NCI-H1694 (cell line): ENCODE measurements at places on chromosomes 4 and X.

DNA sequence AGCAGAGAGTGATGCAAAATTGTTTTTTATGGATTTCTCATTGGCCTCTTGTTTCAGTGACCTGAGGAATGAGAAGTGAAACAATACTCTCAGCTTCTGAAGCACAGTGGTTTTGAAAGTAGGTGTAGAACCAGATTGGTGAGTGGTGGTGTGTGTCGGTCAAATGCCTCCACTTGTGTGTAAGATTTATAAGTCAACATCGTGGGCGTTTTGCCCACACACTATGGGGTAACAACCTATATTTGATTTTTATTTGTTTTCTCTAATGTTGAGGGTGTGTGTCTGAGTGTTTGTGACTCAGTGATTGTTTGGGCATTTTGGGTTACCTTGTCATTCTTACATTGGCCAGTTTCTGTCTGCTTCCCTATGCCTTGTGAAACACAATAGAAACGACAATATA is 23.3 kb downstream of the ADGRL3 start:
- DNase-seq = no peak

- no peak for DNase-seq
Observed at GRCh38 chr4:181213551-181213950, 1029.7 kb upstream of the TENM3 start.

DNA sequence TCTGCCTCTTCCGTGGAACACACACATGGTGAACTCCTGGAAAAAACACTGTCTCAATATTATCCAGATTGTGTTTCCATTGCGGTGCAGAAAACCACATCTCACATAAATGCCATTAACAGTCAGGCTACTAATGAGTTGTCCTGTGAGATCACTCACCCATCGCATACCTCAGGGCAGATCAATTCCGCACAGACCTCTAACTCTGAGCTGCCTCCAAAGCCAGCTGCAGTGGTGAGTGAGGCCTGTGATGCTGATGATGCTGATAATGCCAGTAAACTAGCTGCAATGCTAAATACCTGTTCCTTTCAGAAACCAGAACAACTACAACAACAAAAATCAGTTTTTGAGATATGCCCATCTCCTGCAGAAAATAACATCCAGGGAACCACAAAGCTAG is 87.9 kb downstream of the TET2 start:
- DNase-seq = no peak

DNA sequence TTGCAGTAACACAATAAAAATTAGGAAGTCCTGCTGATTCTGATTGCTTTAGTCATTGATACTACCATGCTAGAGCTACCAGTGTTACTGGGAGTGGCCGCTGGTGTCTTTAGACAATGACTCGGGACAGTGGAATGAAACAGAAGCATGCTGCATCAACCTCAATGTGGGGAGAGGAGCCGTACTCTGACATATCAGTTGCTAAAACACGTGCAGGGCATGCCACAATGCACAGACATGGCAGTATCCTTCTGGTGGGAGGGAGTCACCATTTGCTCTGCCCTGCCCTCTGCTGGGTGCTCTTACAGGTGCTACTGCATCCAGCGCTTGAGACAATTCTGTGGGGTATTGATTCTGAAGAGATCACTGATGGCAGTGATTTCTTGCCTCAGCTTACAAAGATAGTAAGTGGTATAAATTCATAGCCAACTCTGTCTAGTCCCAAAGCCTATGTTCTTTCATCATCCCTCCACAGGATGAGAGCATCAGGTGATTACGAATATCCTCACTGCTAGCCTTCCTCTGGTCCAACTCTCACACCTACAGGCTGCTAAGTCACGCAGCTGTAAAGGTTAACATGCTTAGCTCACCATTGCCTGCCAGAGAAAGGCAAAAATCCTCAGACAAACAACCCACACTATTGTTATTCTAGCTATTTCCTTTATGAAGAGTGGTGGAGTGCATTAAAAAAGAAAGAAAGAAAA is 43.7 kb downstream of the NSG1 start:
- DNase-seq = peak; percentile 23

GRCh38 chrX:72360326-72360725 is 54.6 kb upstream of the CITED1 start:
- no peak for DNase-seq

DNA sequence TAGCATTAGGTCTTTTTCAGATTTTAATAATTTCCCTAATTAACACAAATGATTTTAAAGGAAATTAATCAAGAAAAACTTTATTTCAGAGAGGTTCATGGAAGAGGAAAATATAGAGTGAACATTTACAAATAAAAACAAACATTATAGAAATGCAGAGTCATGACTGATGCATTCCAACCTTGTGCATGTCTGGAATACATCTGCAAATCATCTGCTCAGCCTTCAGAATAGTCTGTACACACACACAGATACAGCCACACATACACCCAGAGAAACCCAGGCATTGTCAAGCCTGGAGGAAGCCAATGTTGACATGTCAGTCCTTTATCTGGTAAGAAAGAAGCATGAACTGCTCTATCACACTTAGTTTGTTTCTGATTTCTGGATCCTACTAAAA is 61.3 kb upstream of the NFKB1 start:
- DNase-seq = no peak

DNA sequence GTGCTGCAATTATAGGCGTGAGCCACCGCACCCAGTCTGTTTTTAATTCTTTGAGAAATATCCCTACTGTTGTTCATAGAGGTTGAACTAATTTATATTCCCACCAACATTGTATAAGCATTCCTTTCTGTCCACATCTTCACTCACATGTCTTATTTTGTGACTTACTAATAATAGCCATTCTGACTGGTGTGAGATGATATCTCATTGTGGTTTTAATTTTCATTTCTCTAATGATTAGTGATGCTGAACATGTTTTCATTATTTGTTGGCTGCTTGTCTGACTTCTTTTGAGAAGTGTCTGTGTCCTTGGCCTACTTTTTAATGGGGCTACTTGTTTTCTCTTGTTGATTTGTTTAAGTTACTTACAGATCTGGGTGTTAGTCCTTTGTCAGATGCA is 310.9 kb upstream of the MAOA start:
- DNase-seq = no peak

GRCh38 chr4:15118292-15118691 is 116.0 kb downstream of the CPEB2 start:
- no peak for DNase-seq

- no peak for DNase-seq
Observed at GRCh38 chr4:185587030-185587426, 51.7 kb upstream of the PDLIM3 start.

GRCh38 chr4:139908636-139909437 is 243.2 kb downstream of the MGST2 start:
- no peak for DNase-seq

- no peak for DNase-seq
Observed at GRCh38 chrX:131317326-131317725, 28.2 kb upstream of the IGSF1 start.

DNA sequence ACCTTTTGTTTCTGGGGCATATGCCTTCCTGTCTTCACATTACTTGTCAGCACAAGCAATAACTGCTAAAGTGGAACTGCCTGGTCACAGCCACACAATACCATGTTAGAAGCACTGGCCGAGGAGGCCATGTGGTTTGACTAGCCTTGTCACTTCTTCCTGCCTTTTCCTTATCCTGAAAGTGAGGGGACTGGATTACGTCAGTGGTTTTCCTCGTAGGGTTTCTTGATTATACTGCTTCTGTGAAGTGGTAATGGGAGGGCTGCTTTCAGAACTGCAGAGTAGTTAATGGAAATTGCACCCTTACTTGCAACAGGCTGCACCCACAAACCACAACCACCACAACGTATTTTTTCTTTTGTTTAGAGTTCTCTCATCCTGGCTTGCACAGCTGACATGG is 26.6 kb downstream of the ZRSR2 start:
- DNase-seq = no peak

- DNase-seq = no peak
Observed at GRCh38 chr4:106627051-106627450, 258.5 kb upstream of the GIMD1 start.

DNA sequence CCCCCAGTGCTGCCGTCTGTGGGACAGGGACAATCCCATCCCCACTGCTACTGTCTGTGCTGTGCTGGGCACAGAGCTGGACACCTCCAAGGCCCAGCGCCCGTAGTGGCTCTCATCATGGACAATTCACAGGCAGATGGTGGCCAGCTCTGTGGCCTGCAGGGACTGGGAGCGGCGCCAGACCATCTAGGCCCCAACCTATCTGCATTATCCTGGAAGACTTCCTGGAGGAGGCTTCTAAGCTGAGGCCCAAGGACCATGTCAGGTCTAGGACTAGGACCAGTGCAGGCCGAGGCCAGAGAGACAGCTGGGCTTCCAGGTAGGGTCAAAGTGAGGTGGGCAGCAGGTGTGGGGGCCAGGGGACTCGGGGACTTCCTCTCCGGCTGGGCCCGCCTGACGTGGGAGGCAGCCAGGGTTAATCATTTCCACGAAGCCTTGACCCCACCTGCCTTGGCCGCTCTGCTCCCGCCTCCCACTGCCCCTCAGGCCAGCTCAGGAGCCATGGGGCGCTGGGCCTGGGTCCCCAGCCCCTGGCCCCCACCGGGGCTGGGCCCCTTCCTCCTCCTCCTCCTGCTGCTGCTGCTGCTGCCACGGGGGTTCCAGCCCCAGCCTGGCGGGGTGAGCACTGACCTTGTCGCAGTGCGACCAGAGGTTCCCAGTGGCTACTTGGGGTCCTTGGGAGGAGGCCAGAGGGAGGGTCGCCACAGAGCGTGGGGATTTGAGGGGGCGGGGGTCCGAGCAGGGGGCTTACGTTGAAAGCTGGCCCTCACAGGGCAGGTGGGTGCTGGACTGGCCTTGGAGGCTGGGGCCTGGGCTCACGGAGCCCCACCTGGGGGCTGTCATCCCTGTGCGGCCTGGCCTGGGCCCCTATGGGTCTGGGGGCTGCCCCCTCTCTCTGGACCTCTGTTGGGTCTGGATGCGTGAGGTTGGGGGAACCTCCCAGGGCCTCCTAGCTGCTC is at the start of gene HGFAC:
Gene HGFAC, plus strand, starts transcription at position 468 of the 959 bp plus-strand sequence. Its CDS starts 34 bp downstream, at position 502.
- no peak for DNase-seq

- no peak for DNase-seq
Observed at GRCh38 chr4:70728091-70728490, 6.3 kb downstream of the RUFY3 start.

- DNase-seq = no peak
Observed at GRCh38 chrX:53022381-53022780, 26.2 kb upstream of the GPR173 start.

- no peak for DNase-seq
Observed at GRCh38 chr4:185142564-185142911, 528 bp upstream of the SLC25A4 start.

DNA sequence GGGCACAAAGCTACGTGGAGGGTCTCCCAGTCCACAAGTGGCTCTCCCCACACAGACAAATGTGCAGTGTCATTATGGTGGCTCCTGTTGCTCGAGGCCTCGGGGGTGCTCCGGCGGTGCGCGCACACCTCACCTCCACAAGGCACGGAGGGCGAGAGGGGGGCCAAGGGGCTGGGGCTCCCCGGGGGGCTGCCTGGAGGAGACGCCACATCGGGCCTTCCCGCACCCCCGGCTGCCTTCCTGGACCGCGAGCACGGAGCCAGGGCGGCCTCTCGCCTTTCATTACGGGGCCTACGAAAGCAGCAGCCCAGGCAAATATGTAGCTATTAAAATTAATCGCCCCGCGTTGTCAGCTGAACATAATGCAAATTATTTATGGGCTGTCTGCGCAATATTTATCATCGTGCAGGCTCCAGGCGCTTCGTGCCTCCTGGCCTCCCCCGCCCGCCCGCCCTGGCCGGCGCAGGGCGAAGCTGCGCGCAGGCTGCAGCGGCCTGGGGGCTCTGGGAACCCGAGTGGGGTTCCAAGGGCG is 70.8 kb upstream of the BCOR start:
- DNase-seq = no peak

DNA sequence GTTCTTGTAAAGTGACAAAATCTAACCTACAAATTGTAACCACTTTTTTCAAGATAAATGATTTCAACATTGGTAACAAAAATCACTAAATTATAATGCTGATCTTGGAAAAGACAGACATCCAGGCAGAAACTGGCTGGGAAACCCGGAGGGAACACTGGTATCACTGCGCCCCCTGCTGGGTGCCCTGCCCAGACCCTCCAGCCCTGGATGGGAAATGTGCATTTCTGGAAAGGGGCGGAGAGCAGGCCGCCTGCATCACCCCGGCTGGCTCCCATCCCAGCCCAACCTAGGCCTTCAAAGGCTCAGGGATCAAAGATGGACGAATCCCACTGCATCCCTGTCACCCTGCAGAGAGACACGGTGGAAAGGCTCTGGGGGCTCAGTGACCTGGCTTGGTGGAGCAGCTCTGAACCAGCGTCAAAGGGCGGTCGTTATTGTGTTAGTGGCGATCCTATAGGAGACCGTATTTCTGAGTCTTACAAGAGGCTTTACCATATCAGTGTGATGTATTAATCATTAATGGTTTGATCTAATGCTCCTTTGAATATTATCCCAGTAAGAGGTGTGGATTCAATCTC is 37.3 kb downstream of the ACOX3 start:
- DNase-seq = peak; percentile 86

DNA sequence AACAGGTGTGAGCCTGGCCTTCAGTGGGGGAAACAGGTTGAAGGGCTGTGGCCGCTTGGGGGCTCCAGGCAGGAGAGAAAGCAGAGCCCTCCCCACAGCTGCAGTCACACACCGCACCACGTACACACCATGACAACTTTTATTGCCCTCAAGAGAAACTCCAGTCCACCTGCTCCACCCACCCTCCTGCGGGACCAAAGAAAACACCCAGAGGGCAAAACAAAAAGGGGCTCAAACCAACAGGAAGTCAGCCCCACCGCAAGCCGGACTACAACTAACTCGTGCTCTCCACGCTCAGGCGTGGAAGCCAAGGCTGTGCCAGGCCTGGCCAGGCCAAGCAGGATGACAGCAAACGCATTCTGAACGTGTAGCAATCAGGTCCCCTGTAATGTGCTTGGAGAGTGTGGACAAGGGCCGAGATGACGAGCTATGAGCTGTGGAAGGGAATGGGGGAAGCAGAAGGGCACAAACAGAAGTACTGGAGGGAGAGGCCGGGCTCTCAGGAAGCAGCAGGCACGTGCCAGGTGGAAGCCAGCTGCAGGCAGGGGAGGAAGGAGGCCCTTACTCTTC is 12.7 kb downstream of the SLC6A8 start:
- DNase-seq = no peak

- no peak for DNase-seq
Observed at GRCh38 chr4:87659247-87659931, 9.3 kb downstream of the DMP1 start.

GRCh38 chr4:156547891-156548290 is 423.7 kb downstream of the PDGFC start:
- no peak for DNase-seq

DNA sequence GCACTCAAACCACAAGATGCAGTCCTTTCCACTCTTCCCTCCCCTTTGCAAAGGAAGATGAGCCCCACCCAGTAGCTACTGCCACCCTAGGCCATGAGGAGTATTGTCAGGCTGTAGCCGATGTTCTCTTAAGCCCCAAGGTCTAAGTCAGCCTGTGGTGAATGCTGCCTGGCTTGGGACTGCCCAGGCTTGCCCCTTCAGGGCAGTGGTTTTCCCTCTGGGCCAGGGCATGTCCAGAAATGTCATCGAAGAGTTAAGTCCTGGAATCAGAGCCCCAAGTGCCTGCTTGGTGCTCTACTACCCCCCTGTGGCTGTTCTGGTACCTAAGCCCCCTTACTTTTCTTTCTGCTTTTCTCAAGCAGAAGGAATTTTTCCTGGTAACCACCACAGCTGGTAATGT is 11.8 kb upstream of the PGK1 start:
- DNase-seq = no peak
